ENCODE measurements at places on chromosomes 4 and X. TPM values are rescaled to one million over a fixed set of nuclear protein-coding genes. Genes with fewer than 3 reads are reported as not detected.

TKTL2 gene
- total RNA-seq: not detected

- no peak overlapping the region for H3K27ac ChIP-seq
- H3K36me3 ChIP-seq: peaks cover 49% of the 10 kb centered on the region
- no peak overlapping the region for H3K4me3 ChIP-seq
- DNase-seq: no peak
Observed at GRCh38 chr4:7031558-7032449, 11.4 kb upstream of the TADA2B start.

DDIT4L gene
- total RNA-seq: 1.3 TPM

FGF5 gene
- 1.0 TPM for total RNA-seq

SSX2B gene
- total RNA-seq: not detected
